ENCODE measurements at places on chromosomes 4 and X.

DNA sequence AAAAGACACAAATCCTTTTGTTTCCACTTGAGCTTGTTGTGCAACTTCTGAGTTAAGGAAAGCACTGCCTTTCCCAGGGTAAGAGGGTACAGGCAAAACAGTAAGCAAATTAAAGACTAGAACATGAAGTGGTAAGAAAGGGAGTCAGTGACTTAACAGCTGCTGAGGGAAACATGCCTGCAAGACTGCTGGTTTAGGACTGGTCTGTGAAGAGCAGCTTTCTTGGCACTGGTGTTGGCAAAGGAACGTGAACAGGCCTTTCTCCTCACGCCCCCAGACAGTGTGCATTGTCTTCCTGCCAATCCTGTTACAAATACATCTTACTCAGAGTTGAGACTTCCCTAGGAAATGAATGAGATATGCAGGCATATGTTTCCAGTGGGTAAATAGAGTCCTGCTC, 2.6 kb downstream of the LHFPL1 start:
- no peak overlapping the region for H3K4me3 ChIP-seq
- no peak overlapping the region for H3K27ac ChIP-seq
- H3K4me1 ChIP-seq, result no peaks in the 10 kb centered on the region
- H3K36me3 ChIP-seq, result no peaks in the 10 kb centered on the region
- no peak for DNase-seq

GRCh38 chr4:100875296-100876068, 357.7 kb upstream of the EMCN start:
- no peaks in the 10 kb centered on the region for H3K27me3 ChIP-seq
- H3K27ac ChIP-seq, result no peak overlapping the region
- no peaks in the 10 kb centered on the region for H3K36me3 ChIP-seq
- H3K4me1 ChIP-seq, result no peaks in the 10 kb centered on the region
- H3K4me3 ChIP-seq, result no peak overlapping the region
- DNase-seq, result no peak

- no peaks in the 10 kb centered on the region for H3K4me1 ChIP-seq
- no peak for DNase-seq
- no peaks in the 10 kb centered on the region for H3K36me3 ChIP-seq
- H3K27me3 ChIP-seq, result no peaks in the 10 kb centered on the region
- H3K27ac ChIP-seq, result no peak overlapping the region
- H3K4me3 ChIP-seq, result no peak overlapping the region
Observed at GRCh38 chrX:10235851-10236250, 79.1 kb downstream of the CLCN4 start.

DNA sequence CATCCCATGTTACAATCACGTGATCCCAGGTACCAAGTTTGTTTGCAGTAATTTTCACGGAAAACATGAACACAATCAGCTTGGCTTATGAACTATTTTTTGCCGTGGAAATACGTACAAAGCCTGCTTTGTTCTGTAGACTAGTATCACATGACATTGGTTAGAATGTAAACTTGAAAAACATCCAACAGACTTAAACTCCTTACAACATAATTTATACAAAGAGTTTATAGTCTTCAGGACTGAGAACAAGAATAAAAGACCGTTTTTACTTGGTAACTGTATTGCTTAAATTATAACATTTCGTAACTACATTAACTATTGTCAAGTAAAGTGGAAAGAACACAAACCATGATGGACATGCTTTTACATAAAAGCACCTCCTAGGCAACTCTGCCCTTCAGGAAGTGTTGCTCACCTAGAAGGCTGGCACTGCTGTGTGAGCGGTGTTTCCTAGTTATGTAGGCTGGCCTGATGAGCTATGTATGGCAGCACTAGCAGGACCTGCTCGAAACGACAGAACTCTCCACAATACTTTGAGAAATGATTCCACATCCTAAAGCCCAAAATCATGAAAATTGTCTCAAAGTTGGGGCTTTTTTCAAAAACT, 41.8 kb upstream of the WDR1 start:
- H3K4me1 ChIP-seq, result no peaks in the 10 kb centered on the region
- no peaks in the 10 kb centered on the region for H3K36me3 ChIP-seq
- no peak overlapping the region for H3K4me3 ChIP-seq
- DNase-seq, result no peak
- no peak overlapping the region for H3K27ac ChIP-seq

DNA sequence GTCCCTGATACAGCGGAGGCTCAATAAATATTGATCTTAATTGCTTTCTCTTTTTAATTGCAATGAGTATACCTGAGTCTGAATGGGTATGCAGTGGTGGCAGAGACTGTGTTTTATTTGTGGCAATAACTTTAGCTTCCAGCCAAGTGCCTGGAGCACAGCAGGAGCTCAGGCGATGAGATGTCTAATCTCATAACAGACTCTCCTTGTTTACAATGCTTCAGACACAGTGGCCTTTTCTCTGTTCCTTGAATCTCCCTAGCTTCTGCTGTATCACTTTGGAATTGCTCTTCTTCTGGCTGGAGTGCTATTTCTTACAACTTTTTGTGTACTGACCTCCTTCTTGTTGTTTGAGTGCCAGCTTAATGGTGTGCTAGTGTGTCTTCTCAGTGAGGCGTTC, 91.5 kb upstream of the UNC5C start:
- no peak for DNase-seq
- H3K27ac ChIP-seq, result no peak overlapping the region
- H3K36me3 ChIP-seq, result no peaks in the 10 kb centered on the region
- H3K4me3 ChIP-seq, result no peak overlapping the region
- no peaks in the 10 kb centered on the region for H3K4me1 ChIP-seq

- DNase-seq, result no peak
- no peak overlapping the region for H3K27ac ChIP-seq
- H3K36me3 ChIP-seq, result no peaks in the 10 kb centered on the region
- H3K4me1 ChIP-seq, result no peaks in the 10 kb centered on the region
- H3K27me3 ChIP-seq, result no peaks in the 10 kb centered on the region
Observed at GRCh38 chr4:148057984-148058859, 326.3 kb downstream of the ARHGAP10 start.

GRCh38 chrX:149961572-149961971, 23.3 kb upstream of the EOLA2 start:
- H3K36me3 ChIP-seq, result peaks cover 3% of the 10 kb centered on the region
- no peak overlapping the region for H3K4me3 ChIP-seq
- no peak overlapping the region for H3K27ac ChIP-seq
- no peak for DNase-seq
- H3K4me1 ChIP-seq, result no peaks in the 10 kb centered on the region

DNA sequence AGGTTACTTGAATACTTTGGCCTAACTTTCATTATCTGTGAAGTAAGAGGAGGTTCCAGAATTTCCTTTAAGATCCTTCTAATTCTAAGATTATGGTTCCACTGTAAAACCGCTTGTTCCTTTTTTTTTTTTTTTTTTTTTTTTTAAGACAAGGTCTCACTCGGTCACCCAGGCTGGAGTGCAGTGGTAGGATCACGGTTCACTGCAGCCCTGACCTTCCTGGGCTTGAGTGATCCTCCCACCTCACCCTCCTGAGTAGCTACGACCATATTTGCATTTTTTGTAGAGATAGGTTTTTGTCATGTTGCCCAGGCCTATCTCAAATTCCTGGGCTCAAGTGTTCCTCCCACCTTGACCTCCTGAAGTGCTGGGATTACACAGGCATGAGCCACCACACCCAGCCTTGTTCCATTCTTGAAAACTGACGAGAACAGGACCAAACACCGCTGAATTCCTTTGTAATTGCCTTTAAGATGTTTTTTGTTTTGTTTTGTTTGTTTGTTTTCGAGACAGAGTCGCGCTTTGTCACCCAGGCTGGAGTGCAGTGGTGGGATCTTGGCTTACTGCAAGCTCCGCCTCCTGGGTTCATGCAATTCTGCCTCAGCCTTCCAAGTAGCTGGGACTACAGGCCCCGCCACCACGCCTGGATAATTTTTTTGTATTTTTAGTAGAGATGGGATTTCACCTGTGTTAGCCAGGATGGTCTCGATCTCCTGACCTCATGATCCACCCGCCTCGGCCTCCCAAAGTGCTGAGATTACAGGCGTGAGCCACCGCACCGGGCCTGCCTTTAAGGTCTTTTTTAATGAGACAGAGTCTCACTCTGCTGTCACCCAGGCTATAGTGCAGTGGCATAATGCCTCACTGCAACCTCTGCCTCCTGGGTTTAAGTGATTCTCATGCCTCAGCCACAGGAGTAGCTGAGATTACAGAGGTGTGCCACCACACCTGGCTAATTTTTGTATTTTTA, 6.8 kb downstream of the PDS5A start:
- peaks cover 6% of the 10 kb centered on the region for H3K36me3 ChIP-seq
- no peak overlapping the region for H3K4me3 ChIP-seq
- peaks cover 15% of the 10 kb centered on the region for H3K4me1 ChIP-seq
- DNase-seq, result no peak
- H3K27me3 ChIP-seq, result no peaks in the 10 kb centered on the region
- H3K27ac ChIP-seq, result no peak overlapping the region

DNA sequence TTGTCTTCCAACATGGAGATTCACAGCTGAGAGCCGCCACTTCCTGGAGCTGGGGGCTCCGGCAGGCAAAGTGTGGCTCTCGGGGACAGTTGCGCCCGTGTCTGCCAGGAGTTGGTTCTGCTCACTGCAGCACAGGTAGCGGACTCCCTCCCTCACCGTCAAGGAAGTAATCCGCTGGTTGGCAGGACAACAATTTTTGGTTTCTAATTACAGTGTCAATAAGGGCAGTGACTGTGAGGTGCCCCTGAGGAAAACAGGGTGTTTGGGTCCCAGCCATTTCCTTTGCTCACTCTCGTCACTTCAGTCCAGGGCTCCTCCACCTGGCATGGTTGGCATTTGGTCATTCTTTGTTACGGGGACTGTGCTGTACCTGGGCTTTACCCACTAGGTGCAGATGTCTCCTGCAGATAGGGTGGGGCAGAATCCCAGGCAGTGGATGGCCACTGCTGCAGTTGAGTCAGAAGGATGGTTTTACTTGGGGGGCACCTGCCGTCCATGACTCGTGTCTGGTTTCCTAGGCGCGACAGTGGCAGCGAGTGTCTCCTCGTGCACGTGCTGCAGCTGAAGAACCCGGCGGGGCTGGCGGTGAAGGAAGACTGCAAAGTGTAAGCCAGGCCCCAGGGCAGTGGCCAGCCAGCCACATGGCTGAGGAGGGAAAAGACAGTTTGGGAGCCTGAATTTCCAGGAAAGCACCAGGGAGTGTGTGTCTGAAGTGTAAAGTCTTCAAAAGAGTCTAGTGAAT, 32.1 kb upstream of the CLCN4 start:
- no peak overlapping the region for H3K27ac ChIP-seq
- no peaks in the 10 kb centered on the region for H3K27me3 ChIP-seq
- peaks cover 24% of the 10 kb centered on the region for H3K4me1 ChIP-seq
- no peak for DNase-seq

All from tibial artery (tissue), 4 donors.